Renal cortex interstitium (tissue), 15 donors: ENCODE measurements at places on chromosomes 2 and 18. TPM values are rescaled to one million over a fixed set of nuclear protein-coding genes. Genes with fewer than 3 reads are reported as not detected.

DNA sequence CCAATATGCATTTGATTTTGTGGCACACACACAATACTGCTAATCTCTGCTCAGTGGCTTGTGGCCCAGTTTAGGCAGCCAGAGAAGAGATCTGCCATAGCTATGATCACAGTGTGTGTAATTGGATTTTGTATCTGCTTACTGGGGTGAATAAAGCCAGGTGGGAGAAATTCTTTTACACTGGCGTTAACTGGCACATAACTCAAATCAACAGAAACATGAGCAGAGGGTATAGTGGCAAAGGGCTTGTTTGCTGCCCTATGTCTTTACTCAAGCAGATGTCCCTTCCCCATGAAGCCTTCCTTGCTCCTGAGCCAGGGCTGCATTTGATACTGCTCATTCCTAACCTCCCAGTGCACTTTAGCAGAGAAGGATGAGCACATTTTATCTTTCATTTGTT lies 28.5 kb downstream of the STON1 start:
- no peak for DNase-seq

GALNT14 gene
- polyA plus RNA-seq: 41.7 TPM

LYG2 gene
- 0.98 TPM for polyA plus RNA-seq

DNA sequence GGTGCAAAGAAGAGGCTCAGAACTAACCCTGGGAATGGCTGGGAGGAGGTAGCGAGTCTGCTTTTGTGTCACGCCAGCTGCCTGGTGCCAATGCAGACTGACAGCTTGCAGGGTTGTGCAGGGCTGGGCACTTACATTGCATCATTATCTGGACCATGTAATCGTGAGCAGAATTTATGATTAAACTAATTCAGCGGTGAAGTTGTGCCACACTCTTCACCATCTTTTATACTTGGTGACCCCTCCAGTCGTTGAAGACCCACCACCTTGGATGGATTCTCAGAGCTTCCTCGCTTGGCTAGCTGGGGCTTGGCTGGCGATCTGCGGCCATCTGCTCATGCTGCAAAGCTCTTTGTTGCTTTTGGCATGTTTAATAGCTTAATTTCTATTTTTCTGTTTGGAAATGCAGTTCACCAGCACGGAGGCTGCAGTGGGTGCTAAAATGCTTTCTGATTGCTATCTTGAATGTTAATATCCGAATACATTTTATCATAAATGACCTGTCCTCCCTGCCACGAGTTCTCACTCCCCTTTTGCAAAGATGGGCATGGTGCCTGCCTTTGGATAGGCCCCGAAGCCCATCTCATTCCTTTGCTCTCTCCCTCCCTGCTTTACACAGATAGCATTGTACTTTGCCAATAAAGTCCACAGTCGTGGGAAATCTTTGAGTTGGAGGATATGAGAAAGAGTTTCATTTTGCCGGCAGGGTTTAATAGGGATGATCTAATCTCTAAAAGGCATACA lies 188.2 kb downstream of the PRKCE start:
- no peak for DNase-seq

SLC19A3 gene
- 6.7 TPM for polyA plus RNA-seq

MRPL19 gene
- polyA plus RNA-seq: 61.3 TPM

- DNase-seq: no peak
Observed at GRCh38 chr2:58215429-58215828, 25.7 kb downstream of the FANCL start.

GRCh38 chr2:232024457-232024856 lies 62.9 kb downstream of the DIS3L2 start:
- no peak for DNase-seq
